Mesenchymal stem cell (in vitro differentiated cells and primary cell): ENCODE measurements at places on chromosomes 6 and 20.

- no peak for DNase-seq
Observed at GRCh38 chr6:97240222-97240621, 42.8 kb downstream of the MMS22L start.

DNA sequence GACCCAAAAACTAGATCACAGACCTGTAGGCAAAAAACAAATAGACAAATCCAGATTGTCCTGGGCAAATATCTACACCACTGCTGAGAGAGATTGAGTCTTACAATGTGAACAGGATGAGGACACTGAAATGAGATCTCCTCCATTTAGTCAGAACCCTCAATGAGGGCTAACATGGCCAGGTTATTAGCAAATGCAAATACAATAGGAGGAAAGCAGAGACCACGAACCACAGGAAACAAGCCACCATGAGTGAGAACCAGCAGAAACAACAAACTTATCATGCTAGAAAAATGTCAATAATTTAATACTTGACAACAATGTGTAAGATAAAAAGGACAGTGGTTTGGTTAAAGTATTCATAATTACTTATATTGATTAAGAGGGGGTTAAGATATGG is 162.8 kb downstream of the SYNE1 start:
- no peak for DNase-seq

DNA sequence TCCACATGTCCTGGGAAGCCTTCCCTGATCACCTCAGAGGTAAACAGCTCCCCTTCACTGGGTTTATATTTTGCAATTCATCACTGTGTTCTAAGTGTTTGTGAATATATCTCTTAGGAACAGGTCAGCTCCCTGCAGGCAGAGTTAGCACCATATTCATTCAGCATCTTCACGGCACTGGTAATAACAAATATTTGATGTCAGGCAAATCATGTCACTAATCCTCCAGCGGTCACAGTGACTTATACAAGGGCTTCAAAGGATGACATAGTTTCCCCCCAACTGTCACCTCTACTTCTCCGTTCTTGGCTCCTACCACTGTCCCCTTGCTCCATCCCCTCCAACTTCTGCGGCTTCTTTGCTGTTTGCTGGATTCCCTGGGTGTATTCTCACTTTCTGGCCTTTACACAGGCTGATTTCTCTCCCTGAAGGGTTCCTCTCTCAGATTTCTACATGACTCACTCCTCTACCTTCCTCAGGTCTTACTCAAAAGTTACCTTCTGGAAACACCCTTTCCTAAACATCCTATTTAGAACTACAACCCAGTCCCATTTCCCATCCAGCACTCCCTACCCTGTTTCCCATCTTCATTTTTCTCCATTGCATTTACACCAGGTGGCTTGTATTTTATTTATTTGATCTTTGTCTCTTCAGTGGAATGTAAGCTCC is 66.6 kb downstream of the NHLRC1 start:
- DNase-seq = no peak

DNA sequence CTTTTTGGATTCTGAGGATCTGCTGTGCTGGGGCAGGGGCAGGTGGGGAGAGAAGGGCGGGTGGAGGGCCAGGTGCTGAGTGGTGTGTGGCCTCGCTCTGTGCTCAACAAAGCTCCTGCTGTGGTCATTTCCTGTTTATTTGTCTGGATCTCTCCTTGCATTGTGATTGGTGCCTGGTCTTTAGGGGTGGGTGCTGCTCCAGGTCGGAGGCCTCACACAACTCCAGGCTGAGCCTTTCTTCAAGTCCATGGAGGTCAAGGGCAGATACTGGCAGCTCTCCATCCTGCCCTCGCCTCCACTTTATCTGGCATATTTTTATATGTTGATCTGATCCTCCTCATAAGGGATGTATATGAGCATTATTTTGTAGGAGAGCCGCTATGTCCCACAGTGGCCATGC is 36.2 kb downstream of the HLA-F start:
- no peak for DNase-seq

DNA sequence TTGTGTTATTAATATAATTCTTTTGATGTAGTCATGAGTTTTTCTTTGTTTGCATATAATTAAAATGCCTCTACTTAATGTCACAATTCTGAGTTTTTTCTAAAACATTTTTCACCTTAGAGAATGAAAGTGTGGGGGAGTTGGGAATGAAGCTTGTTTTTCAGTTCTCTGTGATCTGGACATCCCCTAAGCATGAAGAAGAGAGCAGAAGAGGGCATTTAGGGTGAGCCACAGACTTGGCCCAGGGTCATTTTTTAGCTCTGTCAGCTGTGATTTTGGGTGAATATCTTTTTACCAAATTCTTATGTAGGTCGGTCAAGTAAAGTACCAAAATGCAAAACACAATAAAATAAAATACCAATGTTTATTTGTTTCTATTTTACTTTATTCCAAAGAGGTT is 3.9 kb downstream of the OTOR start:
- DNase-seq = no peak

DNA sequence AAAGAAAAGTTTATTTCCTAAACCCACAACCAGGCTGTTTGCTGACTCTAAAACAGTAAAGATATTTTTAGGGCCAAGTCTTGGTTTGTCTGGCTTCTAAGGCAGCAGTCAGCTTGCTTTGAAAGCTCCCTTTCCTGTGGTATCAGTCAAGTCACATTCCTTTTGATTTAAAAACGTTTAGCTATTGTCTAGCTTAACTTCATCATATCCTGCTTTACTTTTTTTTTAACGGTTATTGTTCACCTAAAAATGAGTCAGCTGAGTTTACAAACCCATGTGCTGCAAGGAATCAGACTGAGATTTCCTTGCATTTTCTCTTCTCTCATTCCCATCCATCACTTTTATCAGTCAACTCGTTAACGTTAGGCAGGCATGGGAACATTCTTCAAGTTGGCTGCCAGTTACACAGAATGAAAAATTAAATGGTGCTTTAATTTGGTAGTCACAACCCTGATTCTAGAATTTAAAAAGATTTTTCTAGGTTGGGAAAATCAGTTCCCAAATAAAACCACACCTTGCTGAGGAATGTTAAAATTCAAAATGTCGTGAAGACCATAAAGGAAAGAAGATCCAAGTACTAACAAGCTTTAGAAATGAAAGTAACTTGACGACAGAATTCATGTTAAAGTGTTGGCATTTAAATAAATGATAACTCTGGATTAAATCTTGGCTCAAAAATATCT is 45.9 kb downstream of the ELOVL5 start:
- peak; percentile 66 for DNase-seq

DNA sequence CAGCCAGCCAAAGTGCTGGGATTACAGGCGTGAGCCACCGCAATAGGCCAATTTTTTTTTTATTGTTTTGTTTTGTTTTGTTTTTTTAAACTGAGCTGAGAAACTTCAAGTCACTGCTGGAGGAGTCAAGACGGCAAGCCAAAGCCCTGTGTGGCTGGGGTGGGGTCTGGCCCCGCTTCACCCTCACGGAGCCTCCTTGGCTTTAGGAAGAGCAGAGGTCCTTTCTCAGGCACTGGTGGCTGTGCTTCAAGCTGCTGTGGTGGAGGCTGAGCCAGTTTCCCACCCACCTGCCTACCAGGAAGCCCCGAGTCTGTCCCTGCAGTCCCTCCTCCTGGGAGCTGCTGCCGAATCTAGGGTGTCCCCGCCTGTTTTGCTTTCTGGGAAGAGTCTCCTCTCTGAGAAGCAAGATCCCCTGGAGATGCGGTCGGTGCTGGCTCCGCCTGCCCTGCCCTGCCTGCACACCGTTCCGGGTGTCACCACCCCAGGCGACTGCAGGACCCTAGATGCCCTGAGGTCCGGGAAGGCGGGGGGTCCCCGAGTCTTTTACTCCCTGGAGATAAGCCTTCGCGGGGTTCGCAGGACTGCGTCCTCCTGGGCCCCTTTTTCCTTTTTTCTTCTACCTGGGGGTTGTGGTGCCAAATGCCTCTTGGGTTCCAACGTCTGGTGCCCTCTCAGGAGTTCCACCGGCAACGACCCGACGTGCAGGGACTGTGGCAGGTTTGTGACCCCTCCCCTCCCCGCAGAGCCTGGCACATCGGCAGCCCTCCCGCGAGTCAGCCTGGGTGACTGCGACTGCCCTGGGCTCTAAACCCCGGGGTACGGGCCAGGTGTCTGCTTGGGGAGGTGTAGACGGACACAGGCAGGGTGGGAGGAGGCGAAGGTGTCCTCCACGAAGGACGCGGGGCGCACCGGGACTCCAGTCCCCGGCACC is 100.7 kb downstream of the TAF4 start:
- DNase-seq = no peak

DNA sequence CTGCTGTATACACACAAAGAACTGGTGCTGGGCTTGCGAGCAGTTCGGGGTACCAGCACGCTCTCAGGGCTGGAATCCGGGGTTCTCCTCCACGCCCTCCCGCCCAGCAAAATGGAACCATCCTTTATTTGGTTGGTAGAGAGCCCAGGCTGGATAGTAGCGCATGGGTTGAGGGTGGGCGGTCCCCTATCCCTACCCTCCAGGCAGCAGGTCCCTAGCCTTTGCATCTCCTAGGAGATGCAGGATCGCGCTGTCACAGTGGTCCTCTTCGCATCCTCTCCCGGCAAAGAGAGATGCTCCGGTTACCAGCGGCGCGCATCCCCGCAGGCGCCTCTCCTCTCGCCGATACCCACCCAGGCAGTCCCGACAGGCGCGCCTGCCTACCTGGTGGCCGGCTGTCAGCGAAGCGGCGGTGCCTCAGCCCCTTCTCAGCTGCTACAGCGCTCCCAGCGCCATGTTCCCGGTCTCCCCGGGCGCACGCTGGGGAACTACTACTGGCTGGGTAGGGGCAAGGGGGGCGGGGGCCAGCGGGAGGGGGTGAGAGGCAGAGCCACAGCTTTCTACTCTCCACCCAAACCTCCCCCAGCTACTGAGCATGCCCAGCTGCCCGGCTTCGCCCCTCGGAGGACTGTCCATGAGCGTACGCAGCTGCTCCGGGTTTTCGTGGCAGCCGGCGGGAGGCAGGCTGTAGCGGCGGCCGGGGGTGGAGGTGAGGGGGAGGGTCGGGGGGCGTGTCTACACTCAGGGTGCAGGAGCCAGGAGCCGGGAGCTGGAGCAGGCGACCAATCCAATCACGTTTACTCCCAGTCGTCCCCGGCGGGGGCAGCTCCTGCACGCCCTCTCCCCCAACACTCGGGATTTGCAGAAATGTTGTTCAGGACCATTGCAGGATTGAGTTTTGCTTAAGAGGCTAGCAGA is at the start of gene PAK5:
Gene PAK5 (minus strand): TSS at position 699 of the 918 bp plus-strand sequence. CDS start 194,748 bp downstream, outside the sequence.
- peak; percentile 6 for DNase-seq

DNA sequence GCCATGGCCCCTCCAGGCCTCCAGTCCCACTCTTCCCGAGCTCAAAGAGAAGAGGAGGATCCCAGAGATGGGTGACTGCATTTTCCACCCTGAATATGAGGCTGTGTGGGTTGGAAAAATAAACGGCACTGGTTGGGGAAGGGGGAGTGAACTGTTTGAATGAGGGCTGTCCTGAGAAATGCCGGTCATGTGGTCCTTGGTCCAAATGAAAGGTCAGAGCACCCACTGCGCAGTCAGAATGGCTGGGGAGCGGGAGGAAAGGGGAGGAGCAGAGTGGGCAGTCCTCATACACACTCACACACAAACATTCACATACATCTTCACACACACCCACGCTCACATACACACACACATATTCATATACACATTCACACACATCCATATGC is 83.1 kb downstream of the MRPL14 start:
- DNase-seq = peak; percentile 54

DNA sequence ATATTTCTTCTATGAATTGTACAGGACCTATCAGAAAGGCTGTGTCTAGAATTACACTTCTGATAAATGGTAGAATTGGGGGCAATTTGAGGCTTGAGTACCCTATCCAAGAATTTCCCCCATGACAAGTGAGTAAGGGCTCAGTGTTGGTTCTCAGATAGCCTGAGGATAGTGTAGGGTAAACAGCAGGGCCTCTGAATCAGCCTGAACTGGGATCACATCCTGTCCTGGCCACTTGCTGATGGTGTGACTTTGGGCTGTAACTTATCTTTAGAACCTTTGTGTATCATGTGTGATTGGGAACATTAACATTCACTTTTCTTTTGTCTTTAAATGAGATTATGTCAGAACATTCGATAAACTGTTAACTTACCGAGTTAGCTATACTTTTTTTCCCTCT is 151.0 kb downstream of the CLIC5 start:
- DNase-seq = no peak

- DNase-seq = no peak
Observed at GRCh38 chr6:168025831-168026710, 28.6 kb downstream of the KIF25 start.

GRCh38 chr6:33160728-33161344 is 31.4 kb downstream of the COL11A2 start:
- DNase-seq = peak; percentile 9

- DNase-seq = no peak
Observed at GRCh38 chr6:6417475-6417874, 97.0 kb upstream of the F13A1 start.

GRCh38 chr20:60486315-60486714 is 528.1 kb downstream of the CDH26 start:
- no peak for DNase-seq

DNA sequence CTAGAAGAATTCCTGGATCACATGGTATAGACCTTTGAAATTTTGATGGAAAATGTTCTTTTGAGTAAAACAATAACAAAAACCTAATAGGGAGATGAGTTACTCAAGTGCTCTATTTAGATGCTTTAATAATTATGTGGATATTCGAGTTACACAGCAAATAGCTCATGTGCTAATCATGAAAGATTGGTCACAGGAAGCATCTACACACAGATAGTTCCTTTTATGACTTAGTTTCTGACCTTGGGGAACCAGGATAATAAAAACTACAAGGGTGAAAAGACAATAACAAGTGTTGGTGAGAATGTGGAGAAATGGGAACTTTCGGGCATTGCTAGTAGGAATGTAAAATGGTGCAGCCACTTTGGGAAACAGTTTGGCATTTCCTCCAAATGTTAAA is 19.7 kb downstream of the UBE2V1 start:
- DNase-seq = no peak

DNA sequence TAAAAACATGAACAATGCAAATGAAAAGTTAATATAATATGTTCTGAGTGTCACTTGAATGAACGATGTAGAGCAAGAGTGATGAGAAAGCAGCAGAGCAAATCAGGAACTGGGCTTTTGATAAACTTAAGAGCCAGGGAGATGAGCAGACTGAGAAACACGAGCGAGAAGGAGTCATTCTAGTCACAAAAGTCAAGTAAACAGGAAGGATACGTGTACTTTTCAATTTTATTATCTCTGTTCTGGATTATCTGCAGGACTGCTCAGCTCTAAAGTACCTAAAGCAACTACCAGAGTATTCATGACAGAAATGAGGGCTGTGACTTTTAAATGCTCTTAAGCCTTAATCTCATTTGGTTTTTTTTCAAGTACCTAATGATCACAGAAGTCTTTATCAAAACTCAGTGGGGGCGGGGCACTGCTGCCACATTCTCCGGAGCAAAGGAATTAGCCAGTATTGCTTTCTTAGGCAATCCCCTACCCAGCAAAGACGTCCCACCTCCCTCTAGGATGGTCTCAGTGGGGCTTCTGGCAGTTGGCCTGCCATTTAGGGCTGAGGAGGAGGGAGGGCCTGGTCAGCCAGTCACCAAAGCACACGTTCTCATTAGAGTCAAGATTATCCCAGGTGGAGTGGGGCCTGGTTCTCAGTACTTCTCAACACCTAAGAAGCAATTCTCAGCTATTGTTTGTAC is 8.6 kb downstream of the MAN1A1 start:
- DNase-seq = peak; percentile 24
